OCI-LY7 (cell line): ENCODE measurements at places on chromosomes 2 and 18. TPM values are rescaled to one million over a fixed set of nuclear protein-coding genes. Genes with fewer than 3 reads are reported as not detected.

DNA sequence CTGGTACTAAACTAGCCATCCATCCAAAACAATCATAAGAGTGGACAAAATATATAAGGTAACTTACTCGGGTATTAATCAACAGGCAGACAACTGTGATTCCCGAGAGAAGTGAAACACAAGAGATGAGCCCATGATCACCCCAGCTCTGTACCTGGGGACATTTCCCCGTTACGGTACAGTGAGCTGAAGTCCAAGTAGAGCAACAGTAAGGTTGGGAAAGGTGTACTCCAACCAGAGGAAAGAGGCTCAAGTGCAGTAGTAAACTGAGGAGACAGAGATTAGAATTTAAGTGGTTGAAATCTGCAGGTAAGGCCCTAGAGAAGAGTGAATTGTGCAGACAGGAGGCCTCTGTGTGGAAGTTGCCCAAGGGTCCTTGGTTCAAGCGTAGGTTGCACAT is 30.5 kb upstream of the CHAC2 start:
- no peak for DNase-seq

ADAM23 gene
- 0.18 and 0.53 TPM in 2 replicates for total RNA-seq

GRCh38 chr2:26657265-26657664 is 16.1 kb upstream of the CIB4 start:
- no peak for DNase-seq

SKA1 gene
- 29.2 and 31.1 TPM in 2 replicates for total RNA-seq

ANKRD29 gene
- not detected in 2 replicates for total RNA-seq

DNA sequence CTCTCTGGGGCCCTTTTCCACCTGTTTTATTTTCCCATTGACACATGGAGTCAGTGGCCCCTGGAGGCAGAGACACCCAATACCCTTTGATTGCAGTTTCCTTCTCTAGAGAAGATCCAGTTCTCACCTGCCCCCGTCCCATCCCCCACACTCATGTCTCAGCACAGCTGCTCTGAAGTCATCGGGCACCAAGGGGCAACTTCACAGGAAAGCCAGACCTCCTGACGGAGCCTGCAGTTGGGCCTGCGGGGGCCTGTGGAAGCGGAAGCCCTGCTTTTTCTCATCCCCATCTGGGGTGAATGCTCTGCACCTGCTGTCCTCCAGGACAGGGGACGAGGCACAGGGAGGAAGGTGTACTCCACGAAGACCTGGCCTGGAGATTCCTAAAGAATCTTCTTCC is 308.3 kb upstream of the EPAS1 start:
- no peak for DNase-seq

DNA sequence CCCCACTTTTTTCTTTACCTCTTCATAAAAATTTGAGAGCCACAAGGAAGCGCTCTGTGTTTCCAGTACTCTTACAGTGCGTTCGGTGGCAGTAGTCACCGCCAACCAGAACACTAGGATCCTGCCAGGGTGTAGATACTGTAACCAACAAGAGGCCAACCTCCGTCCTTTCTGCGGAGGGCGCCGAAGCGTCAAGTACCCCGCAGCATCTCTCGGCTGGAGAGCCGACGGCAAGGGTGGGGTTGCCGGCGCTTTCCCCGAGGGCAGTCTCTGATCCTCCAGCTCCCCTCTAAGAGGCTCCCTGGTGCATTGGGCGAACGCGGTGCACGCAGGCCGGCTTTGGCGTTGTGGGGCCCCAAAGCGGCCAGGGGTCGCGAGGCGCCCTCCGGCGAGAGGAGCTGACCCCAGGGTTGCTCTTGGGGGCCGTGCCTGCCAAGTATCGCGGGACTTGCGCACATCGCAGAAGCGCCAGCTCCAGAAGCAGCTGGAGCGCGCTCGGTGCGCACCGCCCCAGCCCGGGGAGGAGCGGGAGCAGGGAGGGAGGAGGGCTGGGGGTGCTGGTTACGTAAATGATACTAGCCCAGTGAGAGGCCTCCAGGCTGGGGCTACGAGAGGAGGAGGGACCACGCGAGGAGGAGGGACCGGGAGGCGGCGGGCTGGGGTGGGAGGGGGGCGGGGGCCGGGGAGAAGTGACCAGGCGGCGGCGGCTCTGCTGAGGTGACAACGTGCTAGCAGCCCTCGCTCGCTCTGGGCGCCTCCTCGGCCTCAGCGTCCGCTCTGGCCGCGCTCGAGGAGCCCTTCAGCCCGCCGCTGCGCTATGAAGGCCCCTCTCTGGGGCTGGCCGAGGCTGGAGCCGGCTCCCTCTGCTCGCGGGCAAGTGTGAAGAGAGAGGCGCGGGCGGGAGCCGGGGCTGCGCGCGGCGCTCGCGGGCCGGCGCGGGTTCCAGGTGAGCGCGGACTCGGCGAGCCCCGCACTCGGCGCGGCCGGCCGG is at the start of gene GALNT13:
Gene GALNT13 (plus strand): TSS at position 692 of the 991 bp plus-strand sequence.
- no peak for DNase-seq

GRCh38 chr2:71603851-71604725 is 150.7 kb downstream of the DYSF start:
- DNase-seq = no peak

TFPI gene
- not detected in 2 replicates for total RNA-seq

TMEM182 gene
- total RNA-seq = 3.2 and 3.7 TPM in 2 replicates

CNDP1 gene
- total RNA-seq = not detected in 2 replicates

DNA sequence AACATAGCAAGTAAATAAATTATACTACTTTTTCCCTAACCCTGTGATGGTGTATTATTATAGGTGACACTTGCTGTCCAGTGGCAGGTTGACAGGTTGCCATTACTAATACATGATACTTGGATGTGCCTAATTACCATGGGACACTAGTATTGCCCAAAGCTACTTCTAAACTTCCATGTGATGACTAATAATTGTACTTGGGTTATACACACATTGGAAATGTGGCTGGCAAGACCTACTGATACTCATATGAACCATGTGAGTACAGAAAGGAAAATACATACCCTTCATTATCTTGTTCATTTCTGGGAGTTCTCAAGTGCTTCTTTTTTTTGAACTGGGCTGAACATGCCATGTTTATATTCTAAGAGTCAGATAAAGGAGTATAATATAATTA is 156.4 kb downstream of the IKZF2 start:
- no peak for DNase-seq

DCAF17 gene
- total RNA-seq = 39.8 and 40.9 TPM in 2 replicates
